ENCODE measurements at places on chromosomes 2 and 18. TPM values are rescaled to one million over a fixed set of nuclear protein-coding genes. Genes with fewer than 3 reads are reported as not detected.
A peak's percentile ranks its signal among the peaks of the same experiment; 100 is the strongest.

DNA sequence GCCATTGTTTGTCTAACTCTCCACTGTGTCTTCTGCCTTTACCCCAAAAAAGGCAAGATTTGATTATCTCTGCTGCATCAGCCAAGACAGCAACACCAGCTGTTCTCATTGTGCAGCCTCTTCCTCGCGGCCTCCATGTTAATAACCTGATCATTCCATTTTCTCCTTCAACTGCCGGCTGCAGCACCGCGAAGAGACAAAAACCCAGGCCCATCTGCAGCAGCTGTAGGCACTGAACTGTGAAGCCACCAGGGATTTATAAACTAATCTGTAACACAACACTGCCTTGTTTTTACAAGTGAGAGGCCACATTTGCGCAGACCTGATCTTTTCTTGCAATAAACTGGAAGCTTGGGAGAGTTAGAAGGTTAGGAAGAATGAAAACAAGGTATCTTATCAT is 147.8 kb downstream of the SATB2 start:
- no peak for DNase-seq

DNA sequence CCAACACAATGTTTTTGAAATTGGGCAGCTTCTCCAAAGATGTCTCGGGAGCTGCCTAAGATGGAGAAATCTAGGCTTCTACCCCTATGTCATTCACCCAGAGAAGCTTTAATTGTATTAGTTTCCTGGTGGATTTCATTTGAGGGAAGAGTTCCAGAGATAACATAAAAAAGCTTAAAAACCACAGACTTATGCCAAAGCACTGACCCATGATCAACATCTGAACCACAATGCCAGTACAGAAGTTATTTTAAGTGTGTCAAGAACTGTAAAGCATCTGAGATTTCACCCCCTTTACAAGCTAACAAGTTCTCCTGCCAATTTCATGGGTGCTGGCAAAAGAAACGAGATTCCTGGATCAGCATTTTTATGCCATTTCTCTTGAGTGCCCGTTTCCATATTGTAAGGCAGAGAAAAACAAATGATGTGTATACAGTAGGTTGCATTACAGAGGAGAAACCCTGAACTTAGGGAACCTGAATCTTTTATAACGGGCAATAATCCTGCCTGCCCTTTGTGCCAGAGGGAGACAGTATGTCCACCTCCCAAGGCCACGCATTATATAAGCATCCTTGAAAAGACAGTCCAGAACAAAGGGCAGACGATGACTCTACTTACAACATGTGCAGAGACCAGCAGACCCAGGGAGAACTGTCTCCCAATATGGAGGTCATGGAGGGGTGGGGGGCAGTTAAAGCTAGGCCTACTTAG is 44.1 kb downstream of the MREG start:
- DNase-seq: peak; percentile 35

- DNase-seq: no peak
Observed at GRCh38 chr2:199984159-199984558, 28.8 kb downstream of the MAIP1 start.

- DNase-seq: no peak
Observed at GRCh38 chr2:111154758-111155157, 34.0 kb downstream of the BCL2L11 start.

- DNase-seq: peak; percentile 57
Observed at GRCh38 chr2:157257312-157258252, at the start of gene GALNT5. Gene GALNT5, plus strand, starts transcription at chr2:157257705. Its CDS starts 378 bp downstream, at chr2:157258083.

GRCh38 chr2:138959031-138959430 is 178.8 kb upstream of the NXPH2 start:
- DNase-seq: no peak

GRCh38 chr2:77479395-77479794 is 42.8 kb downstream of the LRRTM4 start:
- DNase-seq: no peak

DNA sequence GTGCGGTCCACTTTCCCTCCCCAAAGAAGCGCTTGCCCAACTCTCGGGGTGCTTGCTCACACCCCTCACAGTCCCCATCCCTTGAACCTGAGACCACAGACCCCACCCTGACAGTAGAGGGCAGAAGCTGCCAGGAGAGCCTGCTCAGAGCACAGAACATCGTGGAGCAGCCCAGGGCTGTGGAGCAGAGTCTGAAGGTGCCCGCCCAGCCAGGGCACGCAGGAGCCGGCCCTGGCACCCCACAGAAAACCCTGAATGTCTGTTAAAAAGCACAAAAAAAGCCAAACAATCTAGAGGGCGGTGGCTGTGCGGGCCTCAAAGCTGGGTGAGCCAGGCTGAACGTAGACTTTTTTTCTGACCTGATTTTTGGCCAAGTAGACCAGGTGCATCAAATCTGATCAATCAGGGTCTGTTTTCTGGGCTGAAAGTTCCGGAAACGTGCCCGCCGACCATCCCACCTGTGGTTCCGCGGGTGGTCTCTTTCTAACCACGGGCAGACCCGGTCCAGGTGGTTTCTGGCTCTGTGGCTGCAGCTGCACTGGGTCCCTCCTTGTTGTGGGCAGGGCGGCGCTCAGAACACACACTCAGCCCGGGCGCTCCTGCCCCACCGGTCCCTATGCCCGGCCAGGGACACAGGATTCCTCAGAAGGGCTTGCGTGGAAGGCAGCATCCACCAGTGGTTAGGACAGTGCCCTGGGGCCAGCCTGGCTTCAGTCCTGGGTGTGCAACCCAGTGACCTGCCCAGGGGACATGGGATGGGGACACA is 66.3 kb downstream of the SLC66A2 start:
- DNase-seq: no peak

GRCh38 chr2:100731535-100731981 is 88.4 kb upstream of the NPAS2 start:
- peak; percentile 83 for DNase-seq

- DNase-seq: no peak
Observed at GRCh38 chr18:3626929-3627458, 177.0 kb downstream of the TGIF1 start.

- DNase-seq: no peak
Observed at GRCh38 chr2:110780461-110780860, 48.1 kb downstream of the ACOXL start.

DNA sequence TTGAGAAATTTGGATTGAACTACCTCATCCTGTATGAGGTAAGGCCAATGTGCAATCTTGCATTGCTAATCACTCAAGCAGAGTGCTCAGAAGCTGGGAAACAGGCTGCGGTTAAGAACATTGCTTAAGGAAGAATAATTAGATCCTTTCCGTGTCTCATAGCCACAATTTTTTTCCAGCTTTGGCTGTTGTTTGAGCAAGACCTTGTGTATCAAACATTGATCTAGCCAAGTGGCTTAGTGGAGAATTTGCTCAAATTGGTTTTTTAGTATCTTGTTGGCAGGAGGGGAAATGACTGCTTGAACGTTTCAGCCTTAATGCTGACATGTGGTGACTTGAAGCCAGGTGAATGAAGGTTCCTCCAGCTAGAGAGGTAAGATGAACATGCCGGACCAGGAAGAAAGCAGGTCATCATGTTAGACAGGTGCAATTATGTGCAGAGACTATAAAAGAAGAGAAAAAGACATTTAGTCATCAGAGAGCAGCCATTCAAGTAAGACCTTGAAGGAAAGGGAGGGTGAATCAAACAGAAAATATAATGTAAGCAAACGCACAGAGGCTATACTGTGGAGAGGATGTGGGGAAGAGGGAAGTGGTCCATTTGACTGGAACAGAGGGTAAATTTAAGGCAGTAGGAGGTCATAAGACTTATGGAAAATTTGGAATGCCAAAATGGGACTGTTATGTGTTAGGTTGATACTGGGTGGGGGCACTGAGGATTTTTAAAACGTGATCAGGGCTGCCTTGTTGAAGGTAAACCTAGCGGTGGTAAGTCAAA is 98.9 kb upstream of the CYP1B1 start:
- peak; percentile 99 for DNase-seq

GRCh38 chr2:27191070-27191829 is 20.6 kb upstream of the ATRAID start:
- peak; percentile 81 for DNase-seq

DNA sequence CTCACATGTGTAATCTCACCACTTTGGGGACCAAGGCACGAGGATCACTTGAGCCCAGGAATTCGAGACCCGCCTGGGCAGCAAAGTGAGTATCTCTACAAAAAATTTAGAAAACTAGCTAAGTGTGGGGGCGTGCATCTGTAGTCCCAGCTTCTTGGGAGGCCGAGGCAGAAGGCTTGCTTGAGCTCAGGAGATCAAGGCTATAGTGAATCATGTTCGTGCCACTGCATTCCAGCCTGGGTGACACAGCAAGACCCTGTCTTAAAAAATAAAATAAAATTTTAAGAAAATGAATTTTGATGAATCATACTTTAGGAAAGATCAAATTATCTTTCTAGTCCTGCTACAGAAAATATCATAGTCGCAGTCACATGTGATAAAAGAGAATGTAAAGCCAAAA is 46.9 kb downstream of the CABYR start:
- DNase-seq: peak; percentile 22

DNA sequence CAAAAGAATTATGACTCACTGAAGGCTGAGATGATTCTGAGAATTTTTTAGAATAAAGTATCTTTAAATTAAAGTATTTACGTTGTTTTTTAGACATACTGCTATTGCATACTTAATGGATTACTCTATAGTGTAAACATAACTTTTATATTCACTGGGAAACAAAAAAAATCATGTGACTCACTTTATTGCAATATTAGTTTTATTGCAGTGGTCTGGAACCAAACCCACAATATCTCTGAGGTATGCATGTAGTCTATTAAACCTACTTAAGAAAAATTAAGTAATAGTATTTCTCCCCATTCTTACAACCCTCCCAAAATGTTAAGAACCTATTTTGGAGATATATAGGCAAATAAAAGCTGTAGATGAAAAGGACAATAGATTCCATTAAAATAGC is 142.9 kb upstream of the ZNF521 start:
- DNase-seq: no peak

- no peak for DNase-seq
Observed at GRCh38 chr2:233267516-233268245, 16.2 kb downstream of the ATG16L1 start.

DNA sequence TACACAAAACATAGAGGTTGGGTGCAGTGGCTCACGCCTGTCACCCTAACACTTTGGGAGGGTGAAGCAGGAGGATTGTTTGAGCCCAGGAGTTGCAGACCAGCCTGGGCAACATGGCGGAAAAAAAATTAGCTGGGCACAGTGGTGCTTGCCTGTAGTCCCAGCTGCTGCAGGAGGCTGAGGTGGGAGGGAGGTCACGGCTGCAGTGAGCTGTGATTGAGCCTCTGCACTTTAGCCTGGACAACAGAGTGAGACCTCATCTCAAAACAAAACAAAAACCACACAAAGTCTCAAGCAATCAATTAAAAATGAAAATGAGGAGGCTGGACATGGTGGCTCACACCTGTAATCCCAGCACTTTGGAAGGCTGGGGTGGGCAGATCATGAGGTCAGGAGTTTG is 4.9 kb downstream of the NOP58 start:
- DNase-seq: no peak

GRCh38 chr2:172052000-172052983 is 33.0 kb upstream of the DLX1 start:
- DNase-seq: peak; percentile 34

GRCh38 chr2:28356095-28356911 is 36.4 kb upstream of the FOSL2 start:
- DNase-seq: peak; percentile 90

DNA sequence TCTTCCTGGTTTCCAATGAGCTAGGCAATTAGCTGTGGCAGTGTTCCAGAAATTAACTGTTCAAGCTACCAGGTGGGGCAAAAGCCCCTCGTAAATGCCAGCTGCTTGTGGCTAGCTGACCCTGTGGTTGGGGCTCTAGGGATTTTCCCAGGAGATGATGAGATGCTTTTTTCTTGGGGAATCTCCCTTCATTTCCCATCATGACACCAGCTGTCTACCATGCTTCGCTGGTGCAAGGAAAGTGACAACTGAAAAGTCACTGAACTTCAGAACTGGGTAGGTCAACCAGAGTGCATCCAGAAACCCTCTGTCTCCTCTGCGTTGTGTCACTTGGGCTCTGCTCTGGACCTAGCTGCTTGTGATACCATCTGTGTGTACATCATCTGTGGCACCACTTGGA is 386.5 kb upstream of the DCC start:
- no peak for DNase-seq

DNA sequence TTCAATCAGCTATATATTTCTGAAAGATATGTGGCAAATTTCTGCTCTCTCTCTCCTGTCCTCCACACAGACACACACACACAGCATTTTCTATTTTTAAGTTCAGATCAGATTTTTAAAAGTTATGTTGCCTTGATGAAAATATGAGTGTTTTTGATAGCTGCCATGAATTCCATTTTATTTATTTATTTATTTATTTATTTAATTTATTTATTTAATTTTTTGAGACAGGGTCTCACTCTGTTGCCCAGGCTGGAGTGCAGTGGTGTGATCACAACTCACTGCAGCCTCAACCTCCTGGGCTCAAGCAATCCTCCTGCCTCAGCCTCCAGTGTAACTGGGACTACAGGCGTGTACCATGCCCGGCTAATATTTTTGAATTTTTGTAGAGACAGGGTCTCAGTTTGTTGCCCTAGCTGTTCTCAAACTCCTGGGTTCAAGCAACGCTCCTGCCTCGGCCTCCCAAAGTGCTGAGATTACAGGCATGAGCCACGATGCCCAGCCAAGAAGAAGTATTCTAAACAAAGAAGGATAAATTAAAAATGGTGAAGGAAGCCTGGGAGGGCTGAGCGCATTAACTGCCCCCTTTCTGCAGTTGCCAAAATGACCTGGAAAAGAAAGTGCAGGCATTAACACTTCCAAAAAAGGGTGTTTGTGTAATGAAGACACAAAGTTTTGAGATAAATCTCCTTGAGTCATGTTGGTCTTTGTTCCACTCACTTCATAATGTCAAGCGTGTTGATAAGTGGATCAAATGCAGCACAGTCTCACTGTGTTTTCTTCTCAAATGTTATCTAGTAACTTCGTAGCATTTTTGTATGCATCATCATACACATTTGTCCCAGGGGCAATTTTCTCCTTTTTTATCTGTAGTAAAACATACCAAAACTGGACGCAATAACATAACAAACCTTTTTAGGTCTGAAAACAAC is 11.1 kb upstream of the IMPA2 start:
- peak; percentile 16 for DNase-seq

GRCh38 chr18:376311-376710 is 108.5 kb upstream of the THOC1 start:
- DNase-seq: peak; percentile 81

DNA sequence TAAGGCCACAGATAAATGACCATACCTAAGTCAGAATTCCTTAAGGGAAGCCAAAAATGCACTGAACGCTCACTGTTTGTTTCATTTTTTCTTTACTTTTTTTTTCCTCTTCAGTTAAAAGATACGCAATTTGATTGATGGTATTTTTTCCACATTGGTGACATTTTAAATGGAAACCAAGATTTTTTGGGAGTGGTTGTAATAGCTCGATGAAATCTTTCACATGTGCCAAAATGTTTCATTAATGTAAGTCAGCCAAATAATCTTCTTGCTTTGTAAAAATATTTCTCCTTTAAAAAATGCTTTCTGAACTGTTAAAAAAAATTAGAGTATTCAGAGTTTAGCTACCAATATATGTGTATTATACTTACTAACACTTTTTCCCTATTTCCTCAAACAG is 339.8 kb downstream of the ZEB2 start:
- DNase-seq: peak; percentile 38

The UGT1A10 gene
- 0.41 TPM for total RNA-seq

The FRZB gene
- 0.18 TPM for total RNA-seq

The CHPF gene
- 271 TPM for total RNA-seq

The SERPINB13 gene
- total RNA-seq: not detected

The DSG1 gene
- not detected for total RNA-seq

The SCN7A gene
- under 0.01 TPM for total RNA-seq

The EGR4 gene
- not detected for total RNA-seq

The PXDN gene
- total RNA-seq: 137 TPM

The SPC25 gene
- total RNA-seq: not detected

The FSIP2 gene
- total RNA-seq: 1.6 TPM

The RASGRP3 gene
- 5.9 TPM for total RNA-seq

The SKOR2 gene
- not detected for total RNA-seq

The TUBA3D gene
- not detected for total RNA-seq

The GALNT13 gene
- 0.45 TPM for total RNA-seq
